Pons (tissue), 1 donor: ENCODE measurements at places on chromosomes 7 and 10.

GRCh38 chr10:121310151-121310711, 288.0 kb downstream of the FGFR2 start:
- peak; percentile 11 for DNase-seq

DNA sequence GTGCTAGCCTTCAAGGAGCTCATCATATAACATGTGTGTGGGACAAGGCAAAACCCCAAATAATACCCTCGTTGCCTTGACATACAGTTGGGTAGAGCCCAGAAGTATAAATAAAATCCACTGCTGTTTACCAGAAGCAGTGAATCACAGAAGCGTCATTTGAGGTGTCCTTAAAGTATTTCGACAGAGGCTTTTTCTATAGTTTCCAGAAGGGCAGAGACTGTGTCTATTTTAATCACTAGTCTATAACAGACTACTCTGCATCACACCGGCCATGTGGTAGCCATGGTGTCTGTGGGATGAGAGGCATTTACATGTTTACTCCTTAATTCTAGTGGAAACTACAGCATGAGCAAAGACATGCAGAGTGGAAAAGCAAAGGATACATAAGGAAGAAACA, 131.3 kb downstream of the CTTNBP2 start:
- DNase-seq: no peak

DNA sequence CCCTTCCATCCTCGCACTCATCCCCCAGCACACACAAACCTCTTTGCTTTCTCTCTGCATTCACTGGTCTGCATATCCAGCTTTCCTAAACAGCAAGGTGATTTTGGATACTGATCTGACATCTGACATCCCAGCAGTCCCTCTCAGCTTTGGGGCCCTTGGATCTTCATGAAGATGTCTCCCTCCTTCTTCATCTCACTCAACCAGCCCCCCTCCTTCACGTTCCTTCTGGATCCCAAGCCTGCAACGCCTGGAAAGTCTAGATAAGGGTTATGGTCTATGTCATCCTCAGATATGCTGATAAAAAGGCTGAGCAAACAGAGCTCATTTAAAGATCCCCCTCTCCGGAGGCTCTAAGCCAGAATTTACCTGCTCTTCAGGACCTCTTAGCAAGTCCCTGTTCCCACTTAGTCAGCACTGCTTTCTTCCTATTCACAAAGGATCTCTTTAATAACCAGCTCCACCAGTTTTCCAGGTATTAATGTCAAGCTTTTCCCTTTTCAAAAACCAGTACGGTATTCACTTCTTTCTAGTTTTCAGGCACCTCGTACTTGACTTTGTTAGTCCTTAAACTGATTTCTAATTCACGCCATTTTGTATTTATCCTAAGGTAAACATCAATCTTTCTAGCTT, 38.9 kb downstream of the CREB3L2 start:
- no peak for DNase-seq

GRCh38 chr7:34091321-34091917, 186.1 kb downstream of the BMPER start:
- no peak for DNase-seq
